Stimulated activated CD4-positive, alpha-beta T cell treated with anti-CD3 and anti-CD28 coated beads, Interleukin-1b, Interleukin-23, amount 100 ng/mL, for 1 hour (primary cell): ENCODE measurements at places on chromosomes 3 and 15.

GRCh38 chr3:111012388-111013248 lies 59.0 kb upstream of the NECTIN3 start:
- no peak for DNase-seq

GRCh38 chr3:182165234-182165633 lies 453.5 kb downstream of the SOX2 start:
- DNase-seq: no peak

- DNase-seq: no peak
Measured at GRCh38 chr15:70483513-70483912, 279.8 kb downstream of the UACA start.

GRCh38 chr3:59555593-59556315 lies 505.9 kb upstream of the CFAP20DC start:
- DNase-seq: no peak

GRCh38 chr3:178507507-178508442 lies 28.5 kb upstream of the KCNMB2 start:
- no peak for DNase-seq
